Right forelimb (tissue), 1 donor: ENCODE measurements at places on chromosomes 7 and 10.

GRCh38 chr10:75230600-75231038 is 5.1 kb downstream of the COMTD1 start:
- DNase-seq: peak; percentile 88

GRCh38 chr7:138207555-138207971 is 131.3 kb downstream of the AKR1D1 start:
- no peak for DNase-seq

- DNase-seq: no peak
These were observed 31.0 kb upstream of the ABCB4 start for GRCh38 chr7:87506246-87507180.

GRCh38 chr10:97047788-97048187 is 138.0 kb downstream of the SLIT1 start:
- DNase-seq: peak; percentile 39

- no peak for DNase-seq
These were observed 137.0 kb downstream of the ETV1 start for GRCh38 chr7:13852281-13852968.

GRCh38 chr7:6482743-6483119 is 35.0 kb upstream of the DAGLB start:
- no peak for DNase-seq

GRCh38 chr7:133458688-133459087 is 205.8 kb downstream of the EXOC4 start:
- no peak for DNase-seq

DNA sequence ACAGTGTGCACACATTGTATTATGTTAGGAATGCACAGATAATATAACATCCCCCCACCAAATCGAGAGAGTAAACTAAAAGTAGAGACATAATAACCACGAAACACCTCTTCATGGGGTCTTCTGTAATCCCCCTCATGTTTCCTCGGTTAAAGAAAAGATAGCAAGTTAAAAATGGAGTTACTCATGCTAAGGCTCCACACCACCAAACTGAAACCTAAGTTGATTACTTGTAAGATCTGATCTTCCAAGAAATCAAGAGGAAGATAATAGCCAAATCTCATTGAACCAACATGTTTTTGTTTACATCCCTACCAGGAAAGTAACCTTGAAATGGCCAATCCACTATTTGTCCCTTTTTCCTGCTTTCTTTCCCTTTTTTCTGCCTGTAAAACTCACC is 11.7 kb upstream of the ETV1 start:
- no peak for DNase-seq

- DNase-seq: no peak
These were observed 25.5 kb upstream of the SLC29A3 start for GRCh38 chr10:71293446-71294084.

DNA sequence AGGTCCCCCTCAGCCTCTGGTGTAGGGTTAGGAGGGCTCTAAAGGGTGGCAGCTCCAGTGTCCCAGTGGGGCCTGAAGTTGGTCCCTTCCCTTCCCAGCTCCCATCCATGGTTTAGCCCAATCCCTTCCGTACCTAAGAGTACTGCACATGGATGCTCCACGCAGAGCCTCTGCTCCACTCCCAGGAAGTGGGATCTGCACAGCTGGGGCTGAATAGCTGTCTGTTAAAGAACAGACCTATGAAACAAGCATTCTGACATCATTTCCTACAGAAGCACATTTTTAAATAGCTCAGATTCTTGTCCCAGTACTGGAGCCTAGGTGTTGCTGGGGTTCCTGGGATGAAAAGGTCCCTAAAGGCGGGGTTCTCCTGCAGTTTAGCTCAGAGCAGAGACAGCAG is 135.9 kb downstream of the ZMYND11 start:
- no peak for DNase-seq

GRCh38 chr7:66114743-66115649 is at the start of gene CRCP:
TSS of gene CRCP (plus strand) at chr7:66114847. CDS start at chr7:66114963, 116 bp downstream.
- DNase-seq: peak; percentile 88

GRCh38 chr10:13617116-13617515 is 30.4 kb downstream of the PRPF18 start:
- no peak for DNase-seq

- DNase-seq: peak; percentile 60
These were observed 33.8 kb upstream of the RBM20 start for GRCh38 chr10:110610308-110610774.

- DNase-seq: no peak
These were observed 8.6 kb downstream of the SCIN start for GRCh38 chr7:12578930-12579640.

DNA sequence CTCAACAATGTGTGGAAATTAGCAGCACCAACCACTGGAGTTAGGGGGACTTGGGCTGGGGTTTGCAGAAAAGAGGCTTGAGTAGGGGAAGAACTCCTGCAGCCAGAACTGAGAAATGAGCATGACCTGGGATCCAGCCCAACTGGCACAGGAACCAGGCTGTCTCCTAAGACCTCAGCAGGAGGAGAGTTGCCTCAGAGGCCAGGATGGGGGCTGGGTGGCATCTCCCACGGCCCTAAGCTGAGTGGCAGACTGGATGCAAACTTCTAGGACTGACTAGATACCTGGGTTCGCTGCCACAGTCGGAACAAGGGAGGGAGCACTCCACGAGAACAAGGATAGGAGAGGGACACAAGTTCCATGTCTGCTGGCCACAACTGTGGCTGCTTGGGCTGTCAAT is 62.6 kb downstream of the RNF32 start:
- no peak for DNase-seq

GRCh38 chr7:94154858-94155257 is 150.7 kb upstream of the BET1 start:
- no peak for DNase-seq

- no peak for DNase-seq
These were observed 78.0 kb upstream of the C1QL3 start for GRCh38 chr10:16599662-16600061.

DNA sequence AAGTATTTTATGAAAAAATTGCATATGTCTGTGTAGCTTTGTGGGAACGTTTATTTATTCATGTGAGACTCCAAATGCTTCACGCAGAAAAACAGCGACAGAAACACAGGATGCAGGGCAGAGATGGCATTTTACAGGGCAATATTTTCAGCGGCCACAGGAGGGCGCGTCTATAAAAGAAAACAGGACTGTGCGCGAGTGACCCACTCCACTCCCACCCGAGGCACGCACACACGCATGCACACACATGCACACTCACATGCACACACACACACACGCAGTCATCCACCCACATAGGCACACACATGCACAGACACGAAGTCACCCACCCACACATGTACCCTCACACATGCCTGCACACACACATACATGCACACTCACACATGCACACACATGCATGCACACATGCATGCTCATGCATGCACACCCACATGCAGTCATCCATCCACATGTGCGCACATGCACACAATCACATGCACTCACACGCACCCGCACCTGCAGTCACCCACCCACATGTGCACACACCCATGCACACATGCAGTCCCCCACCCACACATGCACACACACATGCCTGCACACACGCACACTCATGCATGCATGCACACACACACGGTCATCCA is 96.3 kb downstream of the DNAJB6 start:
- DNase-seq: peak; percentile 56

- no peak for DNase-seq
These were observed 54.6 kb upstream of the PITRM1 start for GRCh38 chr10:3226960-3227744.

- DNase-seq: no peak
These were observed 45.4 kb upstream of the MACROH2A2 start for GRCh38 chr10:70007116-70007820.

DNA sequence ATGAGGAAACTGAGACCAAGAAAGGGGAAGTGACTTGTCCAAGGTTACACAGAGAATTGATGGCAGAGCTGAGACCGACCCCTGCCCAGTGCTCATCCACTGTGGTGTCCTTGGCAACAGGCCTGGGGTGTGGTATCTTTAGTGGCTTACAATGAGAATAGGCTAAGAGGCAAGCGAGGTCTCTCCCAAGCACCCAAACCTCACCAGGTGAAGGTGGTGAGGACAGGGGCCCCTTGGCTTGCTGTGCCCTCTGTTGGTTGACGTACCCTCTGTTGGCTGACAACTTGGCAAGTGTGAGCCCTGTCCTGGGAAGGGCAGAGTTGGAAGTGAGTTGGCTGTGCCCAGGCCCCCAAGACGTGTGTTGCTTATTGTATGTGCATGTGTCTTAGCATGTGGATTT is 166.9 kb downstream of the GRK5 start:
- no peak for DNase-seq

DNA sequence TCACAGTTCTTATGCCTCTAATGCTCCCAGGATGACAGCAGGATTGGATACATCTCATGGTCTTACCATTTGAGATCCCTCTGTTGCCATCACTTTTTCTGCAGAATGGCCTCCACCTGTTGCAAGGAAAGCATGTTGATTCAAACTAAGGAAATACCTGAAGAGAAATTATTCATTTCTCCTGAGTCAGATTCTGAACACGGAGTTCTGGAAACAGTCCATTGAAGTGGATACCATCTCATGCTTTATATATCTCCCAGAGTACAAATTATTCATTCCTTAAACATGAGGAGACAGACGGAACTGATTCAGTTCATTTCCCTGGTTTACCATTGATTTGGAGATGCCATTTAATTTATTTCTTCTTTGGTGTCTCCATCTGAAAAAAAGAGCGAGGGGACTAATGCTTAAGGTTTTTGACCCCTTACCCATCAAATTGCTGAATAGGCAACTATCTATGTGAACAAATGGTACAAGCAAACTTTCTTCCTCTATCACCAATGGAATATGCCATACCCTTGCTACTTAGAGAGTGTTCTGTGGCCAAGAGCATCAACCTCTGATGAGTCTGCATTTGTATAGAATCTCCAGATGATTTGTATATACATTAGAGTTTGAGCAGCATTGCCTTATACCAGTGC is 305.0 kb upstream of the LRGUK start:
- DNase-seq: no peak

- no peak for DNase-seq
These were observed 24.4 kb downstream of the TMEM273 start for GRCh38 chr10:49163741-49164140.

GRCh38 chr7:44136731-44137130 is 4.4 kb downstream of the MYL7 start:
- DNase-seq: no peak

DNA sequence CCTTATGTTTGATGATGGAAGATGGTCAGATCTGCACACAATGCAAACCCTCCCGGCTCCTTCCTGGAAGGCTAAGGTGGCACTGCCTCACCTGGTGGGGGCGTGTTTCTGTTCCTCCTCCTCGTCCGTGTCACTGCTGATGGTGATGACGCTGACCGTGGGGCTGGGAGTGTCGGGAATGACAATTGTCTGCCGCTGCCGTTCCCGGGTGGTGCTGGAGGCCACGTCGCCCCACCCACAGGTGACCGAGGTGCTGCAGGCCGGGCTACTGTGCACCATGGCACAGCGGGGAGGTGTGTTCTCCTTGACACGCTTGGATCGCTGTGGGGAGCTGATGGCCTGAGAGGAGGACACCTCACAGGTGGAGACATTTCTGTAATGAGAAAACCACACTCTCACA is 73.1 kb downstream of the CLEC2L start:
- peak; percentile 10 for DNase-seq

DNA sequence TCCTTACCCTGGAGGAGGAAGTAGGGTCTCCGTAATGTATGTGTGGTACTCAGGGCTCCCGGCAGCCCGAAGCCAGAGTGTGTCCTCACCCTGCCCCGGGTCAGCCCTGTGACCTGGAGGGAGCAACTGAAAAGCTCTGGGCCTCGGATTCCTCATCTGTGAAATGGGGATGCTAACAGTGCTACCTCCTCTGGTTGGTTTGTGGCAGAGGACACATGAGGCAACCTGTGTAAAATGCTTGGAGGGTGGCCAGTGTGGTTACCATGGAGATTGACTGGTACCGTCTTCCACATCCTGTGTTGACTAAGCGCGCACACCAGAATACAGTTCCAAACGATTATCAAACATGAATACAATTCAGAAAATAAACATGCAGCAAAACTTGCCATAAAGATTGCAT is 163.8 kb upstream of the KLF6 start:
- no peak for DNase-seq

DNA sequence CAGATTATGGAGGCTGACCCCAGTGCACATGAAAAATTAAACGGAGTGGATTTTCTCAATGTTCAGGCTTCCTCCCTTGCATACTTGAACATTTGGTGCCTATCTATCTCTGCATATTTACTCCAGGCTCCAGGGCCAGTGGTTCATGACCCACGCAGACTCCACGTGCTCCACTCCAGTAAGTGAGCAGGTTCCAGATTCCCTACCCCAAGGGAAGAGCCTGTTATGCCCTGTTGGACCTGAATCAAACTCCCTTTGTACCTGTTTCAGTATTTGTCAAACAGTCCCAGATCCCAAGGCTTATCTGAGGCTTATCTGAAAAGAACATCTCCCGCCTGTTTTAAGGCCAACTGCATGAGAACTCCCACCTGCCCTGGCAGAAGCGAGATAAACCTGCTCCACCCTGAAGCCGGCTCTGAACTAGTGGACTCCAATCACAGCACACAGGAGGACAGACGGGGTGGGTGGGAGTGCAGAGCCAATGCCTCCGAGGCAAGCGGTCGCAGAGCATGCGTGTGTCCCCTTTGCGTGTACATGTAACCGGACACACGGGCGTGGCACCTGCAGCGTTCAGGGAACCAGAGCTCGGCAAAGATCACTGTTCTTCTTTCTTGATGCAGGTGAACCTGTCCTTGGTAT is 2.3 kb upstream of the FUOM start:
- DNase-seq: no peak

- no peak for DNase-seq
These were observed 1.0 kb downstream of the IGFBP3 start for GRCh38 chr7:45919993-45920459.

- no peak for DNase-seq
These were observed 103.4 kb upstream of the ELMO1 start for GRCh38 chr7:37552030-37552429.

DNA sequence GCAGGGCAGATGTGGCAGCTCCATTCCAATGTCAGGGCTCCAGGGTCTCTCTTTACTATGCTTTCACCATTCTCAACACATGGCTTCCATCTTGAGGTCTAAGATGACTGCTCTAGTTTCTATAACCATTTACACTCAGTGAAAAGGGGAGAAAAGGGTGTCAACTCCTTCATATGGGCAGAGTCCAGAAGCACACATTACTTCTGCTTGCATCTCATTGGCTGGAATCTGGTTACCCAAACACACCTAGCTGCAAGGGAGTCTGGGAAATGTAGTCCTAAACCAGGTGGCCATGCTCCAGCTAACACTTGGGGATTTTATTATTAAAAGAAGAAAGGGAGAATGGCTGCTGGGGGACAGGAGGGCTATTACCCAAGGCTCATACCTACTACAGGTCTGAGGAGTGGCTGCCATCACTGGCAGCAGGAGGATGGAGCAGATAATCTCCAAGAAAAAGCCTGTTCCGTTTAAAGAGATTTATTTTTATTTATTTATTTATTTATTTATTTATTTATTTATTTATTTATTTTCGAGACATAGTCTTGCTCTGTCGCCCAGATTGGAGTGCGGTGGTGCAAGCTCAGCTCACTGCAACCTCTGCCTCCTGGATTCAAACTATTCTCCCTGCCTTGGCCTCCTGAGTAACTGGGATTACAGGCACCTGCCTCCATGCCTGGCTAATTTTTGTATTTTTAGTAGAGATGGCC is 29.1 kb upstream of the LBX1 start:
- DNase-seq: no peak
